ENCODE measurements at places on chromosomes 2 and 18.
A peak's percentile ranks its signal among the peaks of the same experiment; 100 is the strongest.

GRCh38 chr2:109126501-109126860 is 2.5 kb upstream of the SH3RF3 start:
- DNase-seq: no peak

DNA sequence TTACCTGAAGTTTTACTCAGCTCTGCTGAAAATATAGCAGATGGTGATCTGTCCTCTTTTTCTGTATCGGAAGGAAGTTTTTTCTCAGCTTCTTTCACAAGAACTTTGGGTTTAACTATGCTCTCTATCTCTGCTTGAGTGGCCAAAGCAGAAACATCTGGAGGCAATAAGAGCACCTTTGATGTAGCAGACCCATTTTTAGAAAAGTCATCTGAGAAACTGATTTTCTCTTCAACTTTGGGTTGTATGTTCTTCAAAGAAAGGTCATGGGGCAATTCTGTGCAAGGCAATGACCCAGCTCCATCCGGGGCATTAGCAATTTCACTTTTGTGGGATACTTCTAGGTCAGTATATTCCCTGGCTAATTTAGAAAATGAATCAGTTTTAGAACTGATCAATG is 25.2 kb downstream of the RTN4 start:
- DNase-seq: no peak

DNA sequence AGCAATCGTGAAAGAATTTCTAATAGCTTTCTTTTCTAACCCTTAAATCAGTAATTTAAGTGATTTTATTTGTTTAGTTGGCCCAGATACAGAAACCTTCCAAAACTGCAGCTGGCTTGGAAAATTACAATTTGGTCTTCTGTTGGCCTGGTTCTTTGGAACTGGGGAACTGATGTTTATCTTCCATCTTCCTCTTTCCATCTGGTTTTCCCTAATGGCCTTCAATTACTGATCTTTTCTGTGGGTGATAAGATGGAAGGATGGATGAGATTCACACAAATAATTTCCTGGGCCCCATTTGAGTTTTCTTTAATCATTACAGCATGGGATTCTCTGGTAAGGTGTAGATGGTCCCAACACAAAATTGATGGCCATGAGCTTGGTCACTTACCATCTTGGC is 106.5 kb upstream of the CHRNA1 start:
- DNase-seq: no peak

- no peak for DNase-seq
Measured at GRCh38 chr2:127122361-127123027, 15.5 kb upstream of the BIN1 start.

DNA sequence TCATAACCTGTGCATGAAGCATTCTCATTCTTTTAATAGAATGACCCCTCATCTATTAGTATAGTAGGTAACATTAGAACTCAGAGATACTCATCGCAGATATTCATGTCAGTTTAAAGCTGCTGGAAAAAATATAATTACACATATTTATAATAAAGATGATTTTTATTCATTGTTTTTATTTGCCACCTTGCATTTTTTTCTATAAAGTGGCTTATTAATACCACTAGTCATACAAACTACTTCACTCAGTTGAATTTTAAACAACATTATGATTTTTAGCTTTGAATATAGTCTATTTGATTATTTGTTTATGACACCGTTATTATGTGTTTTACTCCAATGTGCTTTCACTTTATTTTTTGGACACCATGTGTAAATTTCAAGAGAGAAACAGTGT is 23.9 kb upstream of the GULP1 start:
- DNase-seq: no peak

GRCh38 chr2:152260939-152261338 is 74.0 kb upstream of the FMNL2 start:
- no peak for DNase-seq

- DNase-seq: no peak
Measured at GRCh38 chr2:58387701-58388100, 146.6 kb upstream of the FANCL start.

GRCh38 chr2:97757062-97757461 is 43.7 kb downstream of the ZAP70 start:
- DNase-seq: no peak

GRCh38 chr18:8448130-8448529 is 161.1 kb upstream of the RAB12 start:
- no peak for DNase-seq

DNA sequence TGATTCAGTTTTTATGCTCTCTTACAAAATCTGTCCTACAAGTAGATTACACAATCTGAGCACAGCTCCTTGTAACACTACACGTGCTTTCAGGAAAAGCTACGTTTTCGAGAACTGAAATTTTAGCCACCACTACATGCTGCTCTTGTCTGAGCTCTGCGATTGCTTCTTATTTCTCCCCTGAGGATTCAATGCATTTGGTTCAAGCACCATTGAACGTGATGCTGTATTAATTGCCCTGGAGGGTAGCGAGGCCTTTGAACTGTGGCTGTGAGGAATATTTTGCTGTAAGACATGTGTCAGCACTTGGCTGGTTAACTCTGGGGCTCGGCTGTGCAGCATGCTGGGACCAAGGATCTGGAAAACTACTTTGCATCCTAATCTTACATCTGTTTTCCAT is 405.8 kb downstream of the EPHA4 start:
- no peak for DNase-seq

GRCh38 chr2:57075226-57075625 is 891.4 kb downstream of the CCDC85A start:
- DNase-seq: no peak

DNA sequence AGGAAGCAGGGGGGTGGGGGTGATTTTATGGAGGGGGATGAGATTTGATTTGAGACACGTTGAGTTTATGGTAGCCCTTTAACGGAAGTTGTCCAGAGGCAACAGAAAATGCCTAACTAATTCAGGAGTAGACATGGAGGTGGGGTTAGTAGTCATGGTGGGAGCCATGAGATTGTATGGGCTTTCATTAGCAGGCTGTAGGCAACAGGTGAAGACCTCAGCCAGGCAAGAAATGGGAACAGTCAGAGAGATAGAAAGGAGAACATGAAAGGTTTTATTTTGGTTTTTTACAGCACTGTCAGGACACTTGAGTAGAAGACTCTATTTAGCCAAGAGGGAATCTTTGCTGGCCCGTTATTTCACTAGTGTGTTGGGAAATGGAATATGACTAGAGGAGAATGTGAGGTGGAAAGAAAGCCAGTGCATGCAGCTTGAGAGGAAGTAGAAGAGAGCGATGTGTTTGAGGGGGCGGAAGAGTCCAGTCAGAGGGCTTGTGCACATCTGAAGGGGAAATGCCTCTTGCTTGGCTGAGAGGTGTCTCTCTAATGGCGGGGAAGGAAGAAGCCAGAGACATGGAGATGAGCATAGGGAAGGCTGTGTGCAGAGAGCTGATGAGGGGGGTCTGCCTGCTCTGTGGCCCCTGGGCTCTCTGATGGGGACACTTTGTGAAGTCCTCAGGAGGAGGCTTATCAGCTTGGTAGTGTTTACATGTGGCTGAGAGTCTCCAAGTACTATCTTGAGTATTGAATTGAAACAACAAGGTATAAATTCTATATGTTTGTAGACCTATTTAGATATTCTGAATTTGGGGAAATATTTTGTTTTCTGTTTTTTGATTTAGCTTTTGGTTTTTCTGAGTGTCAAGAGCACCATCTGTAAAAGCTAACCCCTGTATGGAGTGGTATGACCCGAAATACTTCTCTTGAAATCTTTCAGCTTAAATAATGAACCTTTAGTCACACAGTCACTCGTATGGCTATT is 66.9 kb upstream of the ITM2C start:
- no peak for DNase-seq

GRCh38 chr2:54859997-54860701 is 136.7 kb downstream of the EML6 start:
- DNase-seq: no peak

GRCh38 chr18:55283309-55283708 is 304.7 kb downstream of the TCF4 start:
- DNase-seq: no peak

- DNase-seq: no peak
Measured at GRCh38 chr18:3603421-3604234, 153.7 kb downstream of the TGIF1 start.

DNA sequence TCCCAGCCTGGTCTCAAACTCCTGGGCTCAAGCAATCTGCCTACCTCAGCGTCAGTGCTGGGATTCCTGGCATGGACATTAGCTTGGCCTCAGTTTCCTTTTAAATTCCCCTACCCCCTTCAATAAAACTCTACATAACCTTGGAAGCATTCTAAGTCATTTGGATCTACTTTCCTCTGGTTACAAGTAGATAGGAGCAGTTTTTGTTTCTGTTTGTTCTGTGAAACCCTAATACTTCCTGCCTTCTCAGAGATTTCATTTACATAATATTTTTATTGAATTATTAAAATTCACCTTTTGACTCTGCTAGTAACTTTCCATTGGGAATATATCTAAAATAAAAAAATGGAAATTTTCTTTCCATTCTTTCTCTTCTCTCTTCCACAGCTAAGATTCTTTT is 25.9 kb downstream of the GIGYF2 start:
- no peak for DNase-seq

- no peak for DNase-seq
Measured at GRCh38 chr2:76958749-76959148, 563.4 kb downstream of the LRRTM4 start.

DNA sequence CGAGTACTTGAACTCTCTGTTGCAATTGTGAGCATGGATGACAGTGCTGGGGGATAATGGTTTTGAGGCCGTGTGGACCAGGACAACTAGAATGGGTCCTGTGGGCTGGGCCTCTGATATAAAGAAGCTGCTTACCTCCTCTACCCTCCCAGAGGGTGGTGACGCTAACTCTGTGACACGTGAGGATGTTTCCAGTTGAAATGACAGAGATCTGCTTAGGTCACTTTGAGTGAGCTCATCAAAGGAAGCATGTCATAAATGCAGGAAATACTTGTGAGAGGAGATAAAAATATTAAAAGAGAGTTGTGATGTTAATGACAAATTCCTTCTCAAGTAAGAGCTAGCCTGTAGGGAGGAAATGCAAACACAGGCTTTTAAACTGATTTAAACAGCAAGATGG is 16.4 kb downstream of the RMC1 start:
- no peak for DNase-seq

GRCh38 chr2:27370816-27371620 is 602 bp downstream of the SNX17 start:
- DNase-seq: peak; percentile 19

DNA sequence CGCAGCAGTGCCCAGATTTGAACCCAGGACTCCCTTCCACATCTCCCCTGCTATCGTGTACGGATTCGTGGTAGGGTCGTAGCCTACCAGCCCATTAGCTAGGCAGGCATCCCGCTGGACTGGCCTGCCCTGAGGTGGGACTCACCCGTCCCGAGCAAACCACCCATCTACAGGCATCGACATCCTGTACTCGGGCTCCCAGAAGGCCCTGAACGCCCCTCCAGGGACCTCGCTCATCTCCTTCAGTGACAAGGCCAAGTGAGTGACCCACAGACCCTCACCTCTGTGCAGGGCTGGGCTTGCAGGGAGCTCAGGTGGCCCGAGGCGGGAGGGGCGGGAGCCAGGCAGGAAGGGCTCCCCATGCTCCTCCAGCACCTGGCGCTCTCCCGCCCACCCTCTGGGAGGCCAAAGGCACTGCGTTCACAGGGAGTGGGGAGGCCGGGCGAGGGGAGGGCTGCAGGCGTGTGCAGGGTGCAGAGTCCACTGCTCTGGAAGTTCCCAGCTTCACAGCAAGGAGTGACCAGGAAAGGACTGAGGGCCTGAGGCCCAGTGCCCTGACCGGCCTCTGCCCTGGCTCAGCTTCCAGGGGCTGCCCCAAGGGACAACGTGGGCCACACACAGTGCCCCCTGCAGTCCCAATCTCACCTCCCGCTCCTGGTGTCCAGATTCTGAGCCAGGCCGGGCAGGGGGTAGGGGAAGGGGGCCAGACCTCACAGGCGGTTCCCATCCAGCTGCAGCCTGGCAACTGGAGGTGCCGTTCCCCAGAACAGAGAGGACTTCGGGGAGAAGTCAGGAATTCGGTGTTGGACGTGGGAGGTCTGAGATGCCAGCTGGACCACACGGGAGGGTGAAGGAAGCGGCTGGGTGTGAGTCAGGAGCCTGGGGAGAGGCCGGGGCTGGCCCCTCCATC is 5.4 kb downstream of the AGXT start:
- no peak for DNase-seq

GRCh38 chr2:105344704-105345345 is 7.5 kb downstream of the C2orf49 start:
- DNase-seq: no peak

GRCh38 chr2:50672282-50672681 is 359.6 kb downstream of the NRXN1 start:
- no peak for DNase-seq

- DNase-seq: peak; percentile 58
Measured at GRCh38 chr2:118309946-118310680, 221.8 kb downstream of the INSIG2 start.

GRCh38 chr2:78870343-78870967 is 155.0 kb upstream of the REG3G start:
- DNase-seq: no peak

GRCh38 chr2:63651356-63651755 is 62.6 kb downstream of the MDH1 start:
- no peak for DNase-seq

DNA sequence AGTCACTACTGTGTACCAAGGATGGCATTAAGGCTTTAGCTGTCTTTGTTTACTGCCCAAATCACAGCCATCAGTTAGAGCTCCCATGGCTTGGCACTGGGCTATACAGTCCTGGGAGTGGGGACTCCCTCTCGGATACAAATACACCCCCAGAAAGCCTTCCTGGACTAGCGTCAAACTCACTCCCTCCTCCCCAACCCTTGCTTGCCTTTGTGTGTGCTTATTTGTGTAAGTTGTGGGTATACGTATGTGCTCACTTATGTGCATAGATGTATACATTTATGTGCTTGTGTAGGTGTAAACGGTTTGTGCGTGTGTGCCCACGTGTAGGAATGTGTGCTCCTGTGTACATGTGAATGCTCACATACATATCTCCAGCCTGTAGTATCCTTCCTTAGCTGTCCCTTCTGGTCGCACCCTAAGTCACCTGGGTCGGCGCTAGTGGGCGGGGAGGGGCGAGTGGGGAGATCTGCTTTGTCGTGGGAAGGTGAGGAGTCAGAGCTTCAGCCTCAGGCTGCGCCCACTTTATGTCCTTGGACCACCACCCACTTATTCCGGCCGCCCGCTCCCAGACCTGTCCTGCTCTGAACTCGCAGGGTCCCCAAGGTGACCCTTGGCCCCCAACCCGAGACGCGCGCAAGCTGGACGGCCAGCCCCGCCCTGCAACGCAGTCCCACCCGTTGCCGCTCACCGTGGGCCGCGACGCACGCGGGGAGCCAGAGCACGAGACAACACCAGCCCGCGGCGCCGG is 461 bp downstream of the PRADC1 start:
- no peak for DNase-seq

GRCh38 chr2:143645921-143646645 is 516.9 kb downstream of the ARHGAP15 start:
- no peak for DNase-seq

DNA sequence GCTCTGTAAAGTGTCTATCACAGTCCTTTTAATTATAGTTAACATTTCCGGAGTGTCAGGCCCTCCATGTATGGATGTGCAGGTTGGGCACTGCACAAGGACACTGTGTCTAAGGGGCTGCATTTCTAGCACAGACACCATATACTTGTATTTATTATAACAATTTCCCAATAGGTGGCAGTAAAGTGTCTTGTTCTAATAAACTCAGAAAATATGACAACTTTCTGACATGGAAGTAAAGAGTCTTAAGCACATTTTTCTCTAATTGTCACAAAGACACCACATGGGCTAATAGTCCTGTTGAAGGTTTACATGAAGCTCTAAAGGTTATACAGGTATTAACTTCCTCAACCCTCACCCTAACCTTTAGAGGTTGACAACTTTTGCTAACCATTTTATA is 156.6 kb downstream of the DYSF start:
- DNase-seq: no peak

Measured in stimulated activated CD4-positive, alpha-beta T cell treated with anti-CD3 and anti-CD28 coated beads, TNF-alpha, amount 100 ng/mL, for 24 hours (primary cell).